Stimulated activated CD8-positive, alpha-beta memory T cell treated with anti-CD3 and anti-CD28 coated beads, Interleukin-7, amount 100 ng/mL, for 1 hour (primary cell): ENCODE measurements at places on chromosomes 3 and 15.

DNA sequence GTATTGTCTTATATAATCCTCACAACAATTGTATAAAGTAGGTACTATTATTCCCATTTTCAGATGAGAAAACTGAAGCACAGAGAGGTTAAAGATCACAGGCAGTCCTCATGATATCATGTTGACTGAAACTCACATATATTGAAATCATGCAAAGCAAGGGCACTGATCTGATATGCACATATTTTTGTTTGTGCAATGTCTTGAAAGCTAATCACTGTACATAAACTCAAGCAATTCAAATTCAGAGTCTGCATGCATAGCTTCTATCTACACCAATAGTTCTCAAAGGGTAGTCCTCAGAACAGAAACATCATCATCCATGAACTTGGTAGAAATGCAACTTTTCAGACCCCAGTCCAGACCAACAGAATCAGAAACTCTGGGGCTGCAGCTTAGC is 119.2 kb upstream of the STT3B start:
- DNase-seq = no peak

DNA sequence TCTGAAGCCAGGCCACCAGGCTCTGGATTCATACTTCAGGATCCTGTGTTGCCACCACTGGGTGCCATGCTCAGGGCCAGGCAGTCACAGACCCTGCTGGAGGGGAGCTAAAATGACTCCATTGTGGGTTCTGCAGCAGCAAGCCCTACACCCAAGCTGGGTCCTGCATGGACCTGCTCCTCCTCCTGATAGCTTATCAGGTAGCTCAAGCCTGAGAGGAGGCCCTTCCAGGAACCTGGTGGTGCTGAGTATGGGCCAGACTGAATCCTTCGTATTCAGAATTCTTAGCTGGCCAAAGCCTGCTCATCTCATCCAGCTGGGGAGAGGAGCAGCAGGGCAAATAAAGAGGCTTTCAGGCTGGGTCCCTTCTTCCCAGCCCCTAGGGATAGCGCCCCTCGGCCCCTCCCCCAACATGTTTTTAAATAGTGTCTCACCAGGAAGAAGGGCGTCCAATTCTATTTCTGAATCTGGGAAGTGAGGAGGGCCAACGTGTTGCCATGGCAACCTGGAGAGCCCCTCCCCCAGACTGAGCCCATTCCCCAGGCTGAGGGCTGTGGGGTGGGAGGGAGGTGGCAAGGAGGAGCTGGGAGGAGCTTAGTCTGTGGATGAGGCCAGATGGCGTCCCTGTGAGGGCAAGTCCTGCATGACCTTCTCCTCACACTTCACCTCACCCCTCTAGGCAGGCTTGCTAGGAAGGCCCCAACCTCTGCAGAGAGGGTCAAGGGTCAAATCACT is 11.0 kb upstream of the CAMKV start:
- DNase-seq = no peak

GRCh38 chr15:41417418-41418195 is 712 bp downstream of the RTF1 start:
- no peak for DNase-seq

DNA sequence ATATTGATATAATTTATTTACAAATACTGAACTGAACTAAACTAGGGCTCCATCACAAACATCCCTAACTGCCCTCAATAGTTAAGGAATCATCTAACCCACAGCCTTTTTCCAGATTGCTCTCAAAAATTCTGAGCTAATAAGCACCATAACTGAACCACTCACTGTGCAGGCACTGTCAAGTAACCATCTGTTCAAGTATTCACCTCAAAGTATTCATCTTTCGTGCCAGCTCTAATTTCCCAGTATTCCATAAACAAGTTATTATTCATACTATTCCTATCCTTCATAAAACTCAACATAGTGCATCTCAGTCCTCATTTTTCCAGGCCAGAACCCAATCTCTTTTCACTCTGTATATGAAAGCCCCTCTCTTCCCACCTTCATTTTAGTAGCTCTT is 41.1 kb downstream of the THBS1 start:
- no peak for DNase-seq

DNA sequence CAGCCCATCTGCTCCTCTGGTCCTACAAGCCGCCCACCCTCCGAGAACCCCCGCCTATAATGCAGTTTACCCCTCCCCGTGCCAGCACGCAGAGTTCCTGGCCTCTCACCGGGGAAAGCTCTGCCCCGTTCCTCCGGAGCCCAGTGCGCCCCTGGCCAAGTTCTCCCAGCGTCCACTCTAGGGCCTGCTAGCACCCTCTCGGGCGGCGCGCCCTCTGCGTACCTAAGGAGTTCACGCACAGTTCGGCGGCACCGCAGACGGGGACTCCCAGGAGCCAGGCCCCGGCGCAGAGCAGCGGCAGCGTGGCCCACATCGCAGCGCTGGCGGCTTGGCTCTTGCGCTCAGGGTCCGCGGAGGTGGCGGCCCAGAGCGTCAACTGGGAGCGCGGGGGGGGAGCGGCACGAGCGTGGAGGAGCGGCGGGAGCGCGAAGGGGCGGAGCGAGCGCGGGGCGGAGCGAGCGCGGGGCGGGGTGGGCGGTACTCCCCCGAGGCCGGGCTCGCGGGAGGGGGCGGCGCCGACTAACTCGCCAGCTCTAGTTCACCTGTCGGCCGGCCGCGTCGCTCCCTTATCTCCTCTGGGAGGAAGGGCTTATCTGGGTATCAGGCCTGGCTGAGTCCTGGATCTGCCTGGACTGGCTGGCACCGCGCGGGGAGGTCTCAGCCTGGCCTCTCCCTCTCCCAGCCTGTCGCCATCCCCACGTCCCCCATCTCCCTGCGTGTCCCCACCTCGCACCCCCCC is at the start of gene CTSH:
TSS of gene CTSH (minus strand) at position 378 of the 739 bp plus-strand sequence. CDS start at position 313, 65 bp downstream.
- peak; percentile 50 for DNase-seq

DNA sequence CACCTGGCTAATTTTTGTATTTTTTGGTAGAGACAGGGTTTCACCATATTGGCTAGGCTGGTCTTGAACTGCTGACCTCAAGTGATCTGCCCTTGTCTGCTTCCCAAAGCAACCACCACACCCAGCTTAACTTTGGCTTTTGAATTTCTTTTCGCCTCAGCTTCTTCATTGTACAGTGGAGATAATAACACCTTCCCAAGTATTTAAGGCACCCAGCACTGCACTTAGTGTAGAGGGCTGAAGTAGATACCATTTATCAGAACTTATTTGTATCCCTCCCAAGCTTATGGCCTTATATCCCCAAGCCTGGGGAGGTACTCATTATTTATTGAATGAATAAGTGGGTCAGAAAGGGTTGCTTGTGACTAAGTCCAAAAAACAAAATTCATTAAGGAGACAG is 2.3 kb downstream of the SQOR start:
- no peak for DNase-seq

GRCh38 chr3:117380631-117381030 is 671.1 kb downstream of the TUSC7 start:
- no peak for DNase-seq

DNA sequence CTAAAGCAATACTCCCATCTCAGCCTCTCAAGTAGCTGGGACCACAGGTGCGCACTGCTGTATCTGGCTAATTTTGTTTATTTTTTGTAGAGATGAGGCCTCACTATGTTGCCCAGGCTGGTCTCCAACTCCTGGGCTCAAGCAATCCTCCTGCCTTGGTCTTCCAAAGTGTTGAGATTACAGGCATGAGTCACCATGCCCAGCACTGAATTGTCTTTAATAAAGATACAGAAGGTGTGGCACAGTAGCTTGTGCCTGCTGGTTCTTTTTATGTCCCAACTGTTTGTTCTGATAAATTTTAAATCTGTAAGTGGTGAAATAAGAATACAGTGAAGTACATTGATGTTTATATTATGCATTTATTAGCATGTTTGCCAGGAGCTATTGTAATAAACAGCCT is 20.6 kb upstream of the TRAK1 start:
- no peak for DNase-seq
